D721Med (cell line): ENCODE measurements at places on chromosomes 16 and 17.
A peak's percentile ranks its signal among the peaks of the same experiment; 100 is the strongest.

GRCh38 chr16:88076211-88076931 is 125.1 kb downstream of the BANP start:
- no peak for DNase-seq

GRCh38 chr17:71550675-71551074 is 570.1 kb upstream of the SOX9 start:
- no peak for DNase-seq

DNA sequence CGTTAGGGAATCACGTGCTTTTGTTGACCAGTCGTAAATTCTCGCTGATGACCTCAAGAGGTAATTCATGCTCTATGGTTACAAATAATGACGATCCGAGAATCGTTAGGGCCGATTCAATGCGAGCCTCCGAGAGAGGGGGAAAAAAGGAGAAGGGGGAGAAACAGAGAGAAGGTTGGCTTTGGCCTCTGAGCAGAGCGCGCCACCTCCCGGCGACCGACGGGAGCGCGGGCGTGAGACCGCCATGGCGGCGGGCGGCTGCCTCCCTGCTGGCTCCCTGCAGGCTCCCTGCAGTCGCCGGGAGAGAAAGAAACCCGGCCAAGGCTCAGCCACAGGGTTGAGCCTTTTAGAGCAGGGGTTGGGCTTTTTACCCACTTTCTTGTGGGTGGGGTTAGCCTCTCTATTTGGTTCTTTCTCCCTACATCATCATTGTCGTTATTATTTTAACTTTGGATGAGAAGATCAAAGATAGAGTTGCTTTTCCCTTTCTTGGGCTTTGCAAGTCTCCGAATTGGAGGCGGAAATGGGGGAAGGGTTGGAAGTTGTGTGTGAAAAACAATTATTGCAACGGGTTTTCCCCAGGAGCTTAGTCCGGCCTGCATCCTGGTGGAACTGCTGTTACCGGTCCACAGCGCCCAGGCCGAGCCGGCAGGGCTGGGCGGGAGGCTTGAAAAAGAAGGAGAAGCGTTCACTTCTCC is 410 bp upstream of the HOXB5 start:
- peak; percentile 64 for DNase-seq

GRCh38 chr17:78944956-78945355 is 19.8 kb upstream of the TIMP2 start:
- no peak for DNase-seq

DNA sequence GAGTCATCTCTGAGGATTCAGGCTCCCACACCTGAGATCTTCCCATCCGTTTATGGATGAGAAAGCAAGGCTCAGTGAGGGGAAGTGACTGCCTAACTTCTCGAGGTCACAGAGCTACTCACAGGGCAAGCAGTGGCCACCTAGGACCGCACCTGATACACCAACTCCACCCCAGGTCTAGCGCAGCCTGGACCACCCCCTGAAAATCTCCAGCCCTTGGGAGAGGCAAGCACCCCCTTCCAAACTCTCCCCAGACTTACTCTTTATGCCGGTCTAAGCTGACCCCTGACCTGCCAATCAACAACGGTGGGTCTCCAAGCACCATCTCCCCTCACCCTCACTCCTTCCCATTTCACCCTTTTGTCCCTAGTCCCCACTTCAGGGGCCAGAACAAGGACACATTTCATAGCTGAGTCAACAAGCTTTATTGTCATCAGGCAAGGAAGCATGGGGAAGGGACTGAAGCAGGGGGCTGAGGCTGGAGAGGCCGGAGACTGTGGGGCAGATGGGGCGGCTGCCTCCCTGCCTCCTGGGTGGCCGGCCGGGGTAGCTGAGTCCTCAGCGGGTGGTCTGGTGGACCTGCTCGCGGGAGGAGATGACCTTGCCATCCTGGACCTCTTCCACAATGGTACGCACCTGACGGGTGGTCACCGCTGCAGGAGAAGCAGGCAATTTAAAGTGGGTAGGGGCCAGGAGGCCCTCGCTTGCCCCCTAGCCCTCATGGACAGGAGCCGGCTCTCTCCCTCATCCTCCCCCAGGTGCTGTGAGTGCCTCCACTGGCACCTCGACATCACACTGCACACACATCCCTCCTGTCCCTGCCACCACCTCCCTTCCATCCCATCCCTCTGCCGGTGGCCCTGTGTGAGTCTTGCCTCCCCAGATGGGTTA is 5.1 kb downstream of the KRT17 start:
- DNase-seq: no peak

DNA sequence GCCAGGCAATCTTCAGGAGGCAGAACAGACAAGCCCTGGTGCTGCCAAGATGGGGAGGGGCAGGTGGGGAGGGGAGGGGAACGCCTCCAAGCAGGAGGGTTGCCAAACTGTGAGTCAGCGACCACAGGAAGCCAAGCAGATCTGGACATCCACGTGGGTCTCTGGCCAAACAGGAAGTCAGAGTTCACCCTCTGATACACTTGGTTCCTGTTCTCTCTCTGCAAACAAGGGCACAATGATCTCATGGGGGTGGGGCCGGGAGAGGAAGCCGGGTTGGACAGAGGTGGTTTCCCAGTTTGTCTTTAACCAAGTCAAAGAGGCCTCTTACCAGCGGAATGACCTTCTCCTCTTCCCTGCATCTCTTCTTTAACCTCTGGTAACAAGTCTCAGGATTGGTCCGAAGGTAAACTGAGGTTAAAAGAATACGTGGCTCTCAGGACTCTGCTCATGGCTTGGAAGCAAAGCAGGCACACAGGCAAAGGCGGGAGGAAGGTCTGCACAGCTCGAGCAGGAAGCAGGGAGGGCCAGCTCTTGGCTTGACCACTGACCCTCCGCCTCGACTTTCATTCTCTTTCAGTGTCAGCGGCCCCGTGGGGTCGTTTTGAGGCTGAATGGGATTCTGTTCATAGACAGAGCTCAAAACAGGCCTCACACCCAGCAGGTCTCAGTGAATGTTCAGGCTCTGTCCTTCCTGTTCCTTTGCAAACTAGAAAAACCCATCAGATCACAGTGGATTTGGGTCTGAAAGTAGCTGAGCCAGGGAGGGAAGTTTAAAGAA is 32.9 kb downstream of the TK2 start:
- DNase-seq: no peak

- DNase-seq: no peak
These were observed 55.4 kb upstream of the SLC25A19 start for GRCh38 chr17:75344666-75345065.

GRCh38 chr17:35028531-35029262 is 34.8 kb downstream of the RFFL start:
- DNase-seq: no peak

DNA sequence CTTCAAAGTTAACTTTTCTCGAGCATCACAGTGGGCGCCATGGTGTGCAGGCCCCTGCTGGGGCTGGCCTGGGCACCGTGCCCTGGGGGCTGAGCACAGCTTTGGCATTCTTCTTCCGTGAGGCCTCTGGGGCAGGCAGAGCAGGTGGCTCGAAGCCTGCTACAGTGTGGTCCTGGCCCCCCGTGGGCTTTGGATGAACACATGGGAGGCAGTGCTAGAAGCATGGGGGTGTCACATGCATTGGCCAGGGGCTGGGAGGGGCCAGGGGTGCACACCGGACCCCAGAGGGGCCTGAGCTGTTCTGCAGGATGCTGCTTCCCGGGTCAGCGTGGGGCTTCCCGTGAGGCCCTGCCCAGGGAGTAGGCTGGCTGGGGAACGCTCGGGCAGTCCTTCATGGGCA is 12.1 kb upstream of the C16orf74 start:
- no peak for DNase-seq

GRCh38 chr16:50313596-50314478 is 47.5 kb downstream of the ADCY7 start:
- no peak for DNase-seq

- DNase-seq: no peak
These were observed 62.3 kb downstream of the TMEM100 start for GRCh38 chr17:55660178-55660886.

DNA sequence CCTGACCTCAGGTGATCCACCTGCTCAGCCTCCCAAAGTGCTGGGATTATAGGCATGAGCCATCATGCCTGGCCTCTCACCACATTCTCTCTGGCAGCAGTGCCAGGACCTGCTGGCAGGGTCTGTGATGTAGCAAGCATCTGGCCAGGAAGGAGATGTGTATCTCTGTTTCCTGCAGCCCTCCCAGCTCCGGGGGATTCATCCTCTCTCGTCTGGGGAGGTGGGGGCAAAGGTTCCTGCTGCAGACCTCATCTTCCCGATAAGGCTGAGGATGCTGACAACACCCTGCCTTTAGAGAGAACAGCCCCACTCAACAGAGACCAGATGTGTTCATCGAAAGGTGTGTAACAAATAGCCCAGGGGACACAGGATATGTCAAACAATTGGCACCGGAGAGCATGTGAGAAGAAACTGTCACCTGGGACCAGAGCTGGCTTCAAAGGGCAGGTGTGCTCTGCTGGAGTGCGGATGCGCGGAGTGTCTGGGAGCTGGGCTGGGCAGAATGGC is 54.8 kb upstream of the SEC14L1 start:
- DNase-seq: no peak

DNA sequence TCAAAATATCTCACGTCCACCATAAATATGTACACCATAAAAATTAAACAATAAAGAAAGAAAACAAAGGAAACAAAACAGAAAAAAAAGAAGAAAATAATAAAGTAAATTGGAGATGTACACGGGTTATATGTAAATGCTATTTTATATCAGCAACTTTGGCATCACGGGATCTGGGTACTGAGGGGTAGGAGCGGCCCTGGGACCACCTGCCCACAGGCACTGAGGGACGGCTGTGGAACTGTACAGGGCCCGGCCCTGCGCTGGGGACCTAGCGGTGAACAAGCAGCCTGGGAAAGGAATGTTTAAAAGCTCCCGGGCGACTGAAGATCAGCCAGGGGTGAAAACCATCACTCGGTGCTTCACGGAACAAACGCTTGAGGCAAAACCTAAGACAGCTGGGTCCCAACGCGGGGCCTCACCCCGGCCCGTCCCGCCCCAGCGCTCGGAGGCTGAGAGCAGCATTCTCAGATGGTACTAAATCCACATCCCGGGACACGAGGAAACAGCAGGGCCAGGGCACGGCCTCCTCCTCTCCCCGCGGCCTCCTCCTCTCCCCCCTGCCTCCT is 31.2 kb downstream of the NXN start:
- no peak for DNase-seq

DNA sequence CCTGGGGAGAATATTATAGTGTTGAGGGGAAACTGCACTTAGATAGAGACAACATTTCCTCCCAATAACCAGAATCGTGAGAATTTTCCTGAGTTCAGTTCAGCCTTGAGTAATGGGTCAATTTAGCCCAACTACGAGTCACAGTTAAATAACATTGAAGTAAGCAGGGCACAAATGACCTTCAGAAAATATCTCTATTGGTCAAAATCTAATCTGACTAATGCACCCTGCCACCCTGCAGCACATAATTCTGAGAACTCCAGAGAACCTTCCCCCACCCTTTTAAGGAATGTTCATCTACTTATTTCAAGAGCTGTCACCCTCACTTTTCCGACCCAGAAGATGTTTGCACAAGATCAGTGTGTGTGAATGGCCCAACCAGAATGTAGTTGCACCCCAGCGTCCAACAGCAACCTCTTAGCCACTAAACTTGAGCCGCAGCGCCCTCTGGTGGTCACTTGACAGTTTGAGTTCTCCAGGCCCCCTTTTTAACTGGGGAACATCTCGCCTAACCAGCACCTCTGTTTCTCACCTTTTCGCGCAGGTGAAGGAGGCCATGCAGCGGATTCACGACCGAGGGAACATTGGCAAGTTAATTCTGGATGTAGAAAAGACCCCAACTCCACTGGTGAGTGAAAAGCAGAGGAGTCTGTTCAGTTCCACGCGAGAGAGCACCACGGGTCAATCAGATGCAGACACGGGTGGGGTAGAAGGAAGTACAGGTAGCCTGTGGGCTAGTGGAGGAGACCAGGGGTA is 50.9 kb upstream of the CLEC3A start:
- DNase-seq: no peak

DNA sequence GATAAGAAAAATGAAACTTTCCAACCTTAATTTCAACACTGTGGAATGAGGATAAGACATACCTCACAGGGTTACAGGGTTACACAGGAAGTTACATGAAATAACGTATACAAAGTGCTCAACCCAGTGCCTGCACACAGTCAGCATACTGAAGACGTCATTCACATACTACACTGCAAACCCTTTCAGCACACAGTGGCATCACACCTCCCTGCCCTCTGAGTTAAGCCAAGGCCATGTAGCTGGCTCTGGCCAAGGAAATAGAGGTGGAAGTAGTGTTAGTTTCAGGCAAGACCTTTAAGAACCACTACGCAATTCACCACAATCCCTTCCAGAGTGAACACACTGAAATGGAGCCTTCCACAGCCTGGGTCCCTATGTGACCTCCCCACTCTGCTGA is 46.6 kb upstream of the GSG1L start:
- DNase-seq: no peak

GRCh38 chr17:6639586-6640535 is 650 bp downstream of the KIAA0753 start:
- no peak for DNase-seq

GRCh38 chr17:76793775-76794174 is 55.9 kb downstream of the MFSD11 start:
- no peak for DNase-seq

- DNase-seq: no peak
These were observed 337.1 kb downstream of the CNTNAP4 start for GRCh38 chr16:76614269-76614668.

DNA sequence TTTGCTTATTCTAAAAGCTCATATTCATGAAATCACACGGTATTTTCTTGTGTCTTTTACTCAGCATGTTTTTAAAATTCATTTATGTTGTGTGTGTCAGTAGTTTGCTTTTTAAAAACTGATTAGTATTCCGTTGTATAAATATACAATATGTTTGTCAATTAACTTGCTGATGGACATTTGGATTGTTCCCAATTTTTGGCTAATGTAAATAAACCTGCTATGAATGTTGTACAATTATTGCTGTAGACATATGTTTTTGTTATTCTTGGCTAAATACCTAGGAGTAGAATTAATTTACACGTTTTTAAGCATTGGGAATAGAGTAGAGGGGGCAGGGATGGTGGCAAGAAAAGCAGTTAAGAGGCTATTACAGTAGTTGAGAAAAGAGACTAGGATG is 199.5 kb upstream of the CCL2 start:
- DNase-seq: no peak

DNA sequence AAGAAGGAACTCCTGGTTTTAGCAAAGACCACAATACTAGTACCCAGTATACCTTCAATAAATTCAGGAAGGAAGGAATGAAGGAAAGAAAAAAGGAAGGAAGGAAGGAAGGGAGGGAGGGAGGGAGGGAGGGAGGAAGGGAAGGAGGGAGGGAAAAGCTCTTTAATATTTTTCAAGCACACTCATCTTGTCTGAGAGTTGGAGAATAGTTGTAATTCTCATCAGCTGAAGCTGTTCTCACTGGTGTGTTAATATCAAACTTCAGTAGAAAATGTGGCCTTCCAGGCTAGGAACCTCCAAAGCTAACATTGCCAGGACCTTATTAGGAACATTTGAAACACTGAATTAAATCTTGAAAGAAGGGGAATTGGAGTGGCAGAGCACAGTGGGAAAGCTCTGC is 55.2 kb upstream of the CDH5 start:
- DNase-seq: no peak

DNA sequence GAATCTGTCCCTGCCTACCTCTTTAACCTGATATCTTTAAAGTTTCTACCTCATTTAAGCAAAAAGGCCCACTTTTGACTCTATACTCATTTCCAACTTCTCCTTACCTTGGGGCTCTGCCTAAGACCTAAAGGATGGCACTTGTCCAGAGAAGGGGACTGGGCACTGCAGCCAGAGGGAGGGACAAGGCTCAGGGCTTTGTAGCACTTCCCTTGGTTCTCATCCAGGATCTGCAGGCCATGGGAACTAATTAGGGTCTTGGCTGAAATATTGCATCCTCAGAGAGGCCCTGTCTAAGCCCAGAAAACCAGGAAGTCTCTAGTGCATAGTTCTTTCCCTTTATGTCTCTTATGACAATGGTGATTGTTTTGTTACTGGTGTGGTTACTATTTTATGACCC is 37.3 kb downstream of the IRX5 start:
- no peak for DNase-seq

GRCh38 chr17:16040710-16041251 is 41.2 kb downstream of the TTC19 start:
- DNase-seq: no peak
